ENCODE measurements at places on chromosomes 5 and 9.
A peak's percentile ranks its signal among the peaks of the same experiment; 100 is the strongest.

GRCh38 chr9:4375424-4376200 lies 75.7 kb upstream of the GLIS3 start:
- peak; percentile 33 for DNase-seq

DNA sequence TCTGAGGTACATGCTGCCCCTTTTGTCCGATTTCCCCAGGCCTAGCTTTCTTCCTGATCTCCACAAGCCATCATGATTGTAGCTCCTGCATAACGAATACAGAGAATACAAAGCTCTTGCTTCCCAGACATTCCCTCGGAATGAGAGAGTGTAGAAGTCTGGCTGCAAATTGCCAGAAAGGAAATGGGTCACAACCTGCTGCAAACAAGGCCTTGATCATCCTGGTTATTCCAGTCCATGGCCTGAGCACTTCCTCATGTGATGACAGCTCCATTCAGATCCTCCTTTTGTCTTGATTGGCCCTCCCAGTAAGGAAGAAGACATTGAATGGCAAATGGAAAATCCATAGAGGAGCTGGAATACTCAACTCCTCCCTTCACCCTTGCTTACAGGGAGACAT lies 136.0 kb upstream of the ADRA1B start:
- DNase-seq = no peak

GRCh38 chr5:140627972-140628371 lies 5.0 kb downstream of the CD14 start:
- DNase-seq = no peak

DNA sequence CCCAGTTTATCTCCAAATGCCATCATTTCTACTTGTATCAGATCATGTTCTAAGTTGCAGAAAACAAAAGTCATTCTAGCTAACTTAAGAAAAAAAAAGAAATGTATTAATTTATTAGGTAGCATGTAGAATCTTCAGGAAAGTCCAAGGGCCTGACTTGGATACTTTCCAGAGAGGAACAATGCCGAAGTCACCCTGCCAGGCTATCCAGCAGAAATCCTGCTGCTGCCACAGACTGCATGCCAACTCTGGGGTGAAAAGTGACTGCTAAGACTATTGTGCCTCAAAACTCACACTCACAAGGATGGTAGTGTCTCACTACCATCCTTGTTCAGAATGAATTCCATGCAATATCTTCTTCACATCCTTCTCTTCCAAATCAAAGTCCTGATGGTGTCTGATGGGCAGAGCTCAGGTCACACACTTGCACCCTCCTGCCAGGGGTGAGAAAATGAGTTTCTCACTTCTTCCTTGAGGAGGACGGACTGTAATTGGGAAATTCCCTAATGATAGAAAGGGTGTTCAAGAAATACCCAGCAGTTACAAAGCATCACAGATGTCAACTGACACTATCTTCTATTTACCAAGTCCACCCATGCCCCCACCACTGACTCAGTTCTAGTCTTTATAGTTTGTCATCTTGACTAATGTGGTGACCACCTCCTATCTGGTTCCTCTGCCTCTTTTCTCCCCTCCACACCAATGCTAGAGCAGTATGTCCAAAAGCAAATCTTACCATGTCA lies 279.4 kb downstream of the CWC27 start:
- DNase-seq = no peak

DNA sequence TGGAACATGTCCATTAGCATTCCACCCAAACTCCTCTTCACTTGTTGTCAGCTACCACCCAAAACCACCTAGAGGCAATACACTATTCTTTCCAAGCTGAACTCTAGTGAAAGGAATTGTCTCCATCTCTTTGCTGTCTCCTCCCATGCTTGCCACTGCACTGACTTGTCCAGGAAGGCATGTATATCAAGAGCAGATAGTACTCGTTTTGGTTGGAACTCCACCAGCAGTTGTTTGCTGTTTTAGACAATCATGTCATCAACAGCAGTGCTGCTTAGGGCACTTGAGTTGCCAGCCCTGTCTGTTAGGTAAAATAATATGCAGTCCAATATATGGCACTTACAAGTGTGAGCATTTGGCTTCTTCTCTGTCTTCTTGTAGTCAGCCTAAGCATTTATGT lies 80.0 kb upstream of the SAP30L start:
- no peak for DNase-seq

- no peak for DNase-seq
Observed at GRCh38 chr9:22117511-22118384, 108.6 kb upstream of the CDKN2B start.

- no peak for DNase-seq
Observed at GRCh38 chr5:154117930-154118329, 72.6 kb upstream of the GALNT10 start.

DNA sequence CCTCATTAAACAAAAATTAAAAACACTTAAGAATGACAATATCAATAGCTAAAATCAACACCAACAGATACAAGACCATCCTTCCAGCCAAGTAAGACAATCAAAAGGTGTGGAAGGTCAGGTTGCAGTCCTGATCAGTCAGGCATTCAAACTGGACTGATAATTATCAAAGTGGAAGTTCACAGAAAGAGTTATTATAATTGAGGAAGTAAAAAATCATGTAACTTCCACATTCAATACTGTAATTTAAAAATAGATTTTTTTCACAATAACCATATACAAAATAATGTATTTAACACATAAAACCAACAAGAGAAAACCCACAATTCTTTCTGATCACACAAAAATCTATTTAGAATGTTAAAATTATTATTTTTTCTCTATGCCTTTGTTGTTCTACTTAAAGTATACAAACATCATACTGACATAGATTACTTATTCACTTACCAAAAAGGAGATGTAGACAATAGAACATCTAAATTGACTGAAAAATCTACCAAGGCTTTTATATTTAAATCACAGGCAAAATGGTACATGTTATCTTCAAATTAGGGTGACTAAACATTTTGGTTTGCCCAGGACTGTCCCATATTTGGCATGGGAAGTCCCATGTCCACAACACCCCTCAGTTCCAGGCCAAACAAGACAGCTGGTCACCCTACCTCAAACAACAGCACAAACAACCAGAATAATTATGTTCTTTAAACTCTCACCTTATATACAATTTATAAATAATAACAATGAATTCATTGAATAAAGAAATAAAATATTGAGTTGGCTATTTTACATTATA lies 142.5 kb upstream of the SLC24A2 start:
- no peak for DNase-seq

DNA sequence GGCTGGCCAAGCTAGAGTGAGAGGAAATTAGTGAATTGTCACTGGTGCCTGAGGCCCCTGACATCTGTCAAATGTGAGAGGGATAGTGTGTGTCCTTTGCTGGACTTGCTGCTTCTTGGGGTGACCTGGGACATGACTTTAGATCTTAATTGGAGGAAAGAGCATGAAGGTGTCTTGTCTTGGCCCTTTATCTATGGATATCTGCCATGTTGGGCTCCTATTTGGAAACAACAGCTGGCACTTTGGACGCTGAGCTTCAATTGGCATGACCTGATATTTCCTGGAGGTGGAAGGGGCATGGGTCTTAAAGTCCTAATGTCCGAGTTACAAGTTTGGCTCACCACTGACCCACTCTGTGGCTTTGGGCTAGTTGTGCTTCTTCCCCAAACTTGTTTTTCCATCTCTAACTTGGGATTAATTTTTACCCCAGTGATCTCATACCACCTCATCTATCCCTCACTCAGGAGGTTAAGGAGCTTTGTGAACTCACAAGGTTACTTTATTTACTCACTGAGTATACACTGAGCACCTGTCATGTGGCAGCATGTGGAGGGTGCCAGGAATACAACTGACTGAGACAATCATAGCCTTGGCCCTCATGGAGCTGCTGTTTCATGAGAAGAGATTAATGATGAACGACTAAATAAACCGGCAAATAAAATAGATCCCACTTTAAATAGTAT lies 30.1 kb upstream of the CXCL14 start:
- DNase-seq = no peak

- no peak for DNase-seq
Observed at GRCh38 chr5:88873447-88873846, 9.5 kb downstream of the MEF2C start.

DNA sequence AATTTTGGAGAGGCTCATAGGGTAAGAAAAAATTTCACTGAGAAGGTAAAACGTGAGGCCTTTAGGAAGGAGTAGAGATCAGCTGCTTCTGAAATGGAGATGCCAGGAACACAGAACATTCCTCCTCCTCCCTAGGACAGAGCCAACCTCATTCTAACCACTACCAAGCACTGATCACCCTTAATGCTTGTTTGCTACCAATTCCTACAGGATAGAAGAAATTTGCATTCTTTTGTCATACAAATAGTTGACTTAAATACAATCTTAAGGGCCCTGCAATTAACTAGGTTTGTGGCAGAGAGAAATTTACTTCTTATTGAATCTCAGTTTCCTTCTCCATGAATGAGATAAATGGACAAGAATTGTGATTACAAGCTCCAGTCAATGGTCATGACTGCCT lies 780.2 kb upstream of the WWC1 start:
- no peak for DNase-seq
